ENCODE measurements at places on chromosomes 16 and 17.

DNA sequence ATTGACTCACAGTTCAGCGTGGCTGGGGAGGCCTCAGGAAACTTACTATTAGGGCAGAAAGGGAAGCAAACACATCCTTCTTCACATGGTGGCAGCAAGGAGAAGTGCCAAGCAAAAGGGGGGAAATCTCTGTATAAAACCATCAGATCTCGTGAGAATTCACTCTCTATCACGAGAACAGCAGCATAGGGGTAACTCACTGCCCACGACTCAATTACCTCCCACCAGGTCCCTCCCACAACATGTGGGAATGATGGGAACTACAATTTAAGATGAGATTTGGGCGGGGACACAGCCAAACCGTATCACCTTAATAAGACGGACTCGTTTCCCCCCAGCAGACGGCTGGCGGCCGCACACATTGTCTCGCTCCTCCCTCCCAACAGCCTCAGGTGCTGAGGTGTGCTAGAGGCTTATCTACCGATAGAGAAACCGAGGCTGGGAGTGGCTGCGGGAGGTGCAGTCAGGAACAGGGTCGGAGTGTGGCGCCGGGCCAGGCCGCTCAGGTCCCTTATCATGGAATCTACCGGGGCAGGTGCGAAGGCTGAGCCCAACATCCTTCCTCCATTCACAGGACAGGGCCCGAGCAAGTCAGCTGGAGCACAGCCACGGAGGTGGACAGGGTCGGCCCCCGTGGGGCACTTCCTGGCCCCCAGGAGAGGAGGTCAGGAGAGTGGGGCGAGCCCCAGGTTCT, 4.9 kb upstream of the ZG16B start:
- no peak for DNase-seq

DNA sequence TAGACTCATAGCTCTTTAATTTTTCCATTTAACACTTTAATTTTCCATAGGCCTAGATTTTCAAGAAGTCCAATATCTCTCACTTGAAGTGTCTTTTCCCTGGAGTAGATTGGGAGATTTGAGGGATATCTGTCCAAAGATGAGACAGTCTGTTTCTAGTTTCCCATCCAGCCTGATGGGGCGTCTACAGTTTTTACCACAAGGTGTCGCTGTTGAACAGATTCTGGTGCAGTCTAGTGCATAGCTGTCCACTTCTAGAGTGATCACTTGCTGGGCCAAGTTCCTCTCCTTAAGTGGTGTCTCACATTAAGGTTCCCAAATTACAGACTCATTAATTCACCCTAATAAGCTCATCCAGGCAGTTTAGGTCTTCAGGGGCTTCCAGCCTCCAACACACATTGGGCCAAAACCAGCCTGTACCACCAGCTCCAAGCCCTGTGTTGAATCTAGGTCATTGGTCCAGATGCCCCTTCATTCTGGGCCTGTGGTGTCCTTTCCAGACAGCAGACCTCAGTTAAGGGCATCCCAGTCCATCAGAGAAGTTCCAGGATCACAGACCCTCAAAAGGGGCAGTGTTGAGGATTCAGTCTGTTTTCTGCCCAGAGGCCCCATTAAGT, 9.4 kb downstream of the SNX20 start:
- DNase-seq = peak; percentile 43

DNA sequence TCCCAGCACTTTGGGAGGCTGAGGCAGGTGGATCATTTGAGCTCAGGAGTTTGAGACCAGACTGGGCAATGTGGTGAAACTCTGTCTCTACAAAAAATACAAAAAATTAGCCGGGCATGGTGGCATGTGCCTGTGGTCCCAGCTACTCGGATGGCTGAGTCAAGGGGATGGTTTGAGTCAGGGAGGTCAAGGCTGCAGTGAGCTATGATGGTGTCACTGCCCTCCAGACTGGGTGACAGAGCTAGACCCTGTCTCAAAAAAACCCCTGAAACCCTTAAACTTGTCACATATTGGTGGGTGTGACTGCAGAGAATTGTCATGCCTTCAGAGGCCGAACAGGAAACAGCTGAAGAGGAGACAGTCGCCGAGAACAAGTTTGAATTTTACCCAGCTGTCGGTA, 13.4 kb downstream of the RPTOR start:
- no peak for DNase-seq

- no peak for DNase-seq
Observed at GRCh38 chr17:1742371-1743087, at the start of gene SERPINF2. TSS of gene SERPINF2 (plus strand) at chr17:1742871. CDS start at chr17:1744996, 2,125 bp downstream.

DNA sequence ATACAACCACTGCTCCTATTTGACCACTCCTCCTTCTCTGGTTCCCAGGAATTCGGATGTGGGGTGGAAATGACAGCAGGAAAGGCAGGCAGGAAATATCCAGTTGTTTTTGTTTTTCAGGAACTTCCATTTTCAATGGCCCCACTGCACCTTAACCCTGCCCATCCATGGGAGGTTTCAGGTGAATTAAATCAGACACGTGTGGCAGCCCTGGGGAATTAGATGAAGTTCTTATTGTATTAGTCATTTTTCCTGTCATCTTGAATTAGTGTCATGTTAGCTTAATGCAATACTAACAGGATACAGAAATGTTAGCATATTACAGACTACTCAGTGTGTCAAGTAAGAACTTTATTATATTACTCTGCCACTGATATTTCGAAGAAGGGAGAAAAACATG, 146.4 kb downstream of the CHD9NB start:
- no peak for DNase-seq

DNA sequence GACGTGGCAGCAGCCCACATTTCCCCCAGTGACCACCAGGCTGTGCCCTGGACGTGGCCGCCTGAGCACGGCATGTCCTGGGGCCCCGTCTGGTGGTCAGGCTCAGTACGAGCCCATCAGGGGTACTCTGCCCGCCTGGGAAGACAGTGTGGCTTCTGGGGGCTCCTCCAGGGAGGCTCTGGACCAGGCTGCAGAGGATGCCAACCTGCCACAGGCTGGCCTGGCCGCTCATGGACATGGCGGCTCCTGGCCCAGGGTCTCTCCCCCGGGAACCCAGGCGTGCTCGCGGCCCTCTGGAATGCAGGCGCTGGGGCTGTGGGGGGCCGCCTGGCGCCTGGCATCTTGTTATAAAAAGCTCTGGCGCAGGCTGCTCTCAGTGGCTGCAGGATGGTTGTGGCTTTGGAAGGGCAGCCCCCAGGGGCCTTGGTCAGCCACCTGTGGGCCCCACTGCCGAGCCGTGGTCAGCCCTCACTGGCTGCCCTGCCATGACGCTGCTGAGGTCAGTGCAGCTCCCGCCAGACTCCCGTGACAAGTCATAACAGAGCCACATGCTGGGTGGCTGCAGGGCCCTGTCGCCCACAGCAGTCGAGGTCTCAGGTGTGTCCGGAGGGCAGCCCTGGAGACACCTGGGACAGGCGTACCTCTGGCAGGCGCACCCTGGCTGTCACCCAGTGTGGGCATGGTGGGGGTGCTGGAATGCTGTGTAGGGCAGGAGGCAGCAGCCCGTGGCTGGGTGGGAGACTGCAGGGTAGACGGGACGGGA, 15.0 kb downstream of the CENPX start:
- no peak for DNase-seq

GRCh38 chr17:2090804-2091534, 36.1 kb downstream of the HIC1 start:
- DNase-seq = no peak

DNA sequence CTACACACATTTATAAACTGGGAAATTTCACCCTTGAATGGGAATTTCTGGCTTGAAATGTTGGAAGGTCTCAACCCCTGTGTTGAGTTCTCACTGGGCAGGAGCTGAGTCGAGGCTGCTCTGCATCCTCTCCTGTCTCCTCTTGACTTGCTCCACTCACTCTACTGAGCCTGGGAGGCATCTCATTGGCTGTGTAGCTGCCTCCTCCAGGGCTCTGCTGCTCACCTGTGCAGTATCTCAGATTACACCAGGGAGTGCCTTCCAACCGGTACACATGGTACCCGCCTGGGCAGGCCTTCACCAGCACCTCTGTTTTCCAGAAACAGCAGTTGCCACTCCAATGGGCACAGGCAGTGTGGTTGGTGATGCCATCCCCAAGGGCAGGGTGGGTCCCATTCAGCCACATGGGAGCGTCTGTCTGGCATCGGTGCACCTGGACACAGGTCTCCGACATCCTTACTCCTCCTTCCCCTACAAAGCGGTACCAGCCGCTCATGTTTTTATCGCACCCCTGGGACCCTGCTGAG, 3.7 kb downstream of the GP2 start:
- no peak for DNase-seq

GRCh38 chr17:48211011-48211410, 103.4 kb downstream of the SNX11 start:
- DNase-seq = no peak

DNA sequence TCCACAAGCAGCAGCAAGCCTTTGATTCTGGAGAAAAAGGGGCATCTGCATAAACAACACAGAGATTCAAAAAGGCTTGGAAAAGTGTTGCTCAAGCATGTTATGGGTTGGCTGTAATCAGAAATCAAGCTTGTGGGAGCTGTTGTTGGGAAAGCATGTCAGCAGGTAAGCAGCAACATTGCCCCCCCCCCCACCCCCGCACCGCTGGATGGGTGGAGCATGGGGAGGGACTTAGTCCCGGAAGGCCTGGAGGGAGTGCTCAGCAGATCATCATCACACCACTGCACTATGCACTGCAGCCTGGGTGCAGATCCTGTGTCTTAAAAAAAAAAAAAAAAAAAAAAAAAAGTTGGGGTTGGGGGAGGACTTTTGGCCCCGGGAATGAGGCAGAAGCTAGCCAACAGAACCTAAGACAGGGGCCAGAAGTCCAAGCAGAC, 16.8 kb upstream of the AKAP1 start:
- no peak for DNase-seq

GRCh38 chr17:60766778-60767190, 89.1 kb downstream of the BCAS3 start:
- DNase-seq = no peak

GRCh38 chr17:50207792-50208567, 6.5 kb upstream of the COL1A1 start:
- no peak for DNase-seq

DNA sequence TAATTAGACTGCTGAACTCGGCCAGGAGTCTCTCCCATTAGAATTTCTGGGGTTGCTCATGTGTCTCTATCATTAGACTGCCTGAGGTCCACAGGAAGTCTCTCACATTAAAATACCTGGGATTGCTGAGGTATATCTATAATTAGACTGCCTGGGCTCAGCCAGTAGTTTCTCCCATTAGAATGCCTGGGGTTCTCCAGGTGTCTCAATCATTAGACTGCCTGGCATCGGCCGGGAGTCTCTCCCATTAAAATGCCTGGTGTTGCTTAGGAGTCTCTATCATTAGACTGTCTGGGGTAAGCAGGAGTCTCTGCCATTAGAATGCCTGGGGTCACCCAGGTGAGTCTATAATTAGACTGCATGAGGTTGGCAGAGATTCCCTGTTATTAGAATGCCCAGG, 2233.4 kb downstream of the TP53TG3F start:
- no peak for DNase-seq

- no peak for DNase-seq
Observed at GRCh38 chr16:6016530-6017184, 919.1 kb upstream of the EEF2KMT start.

GRCh38 chr17:74231928-74232907, 18.8 kb downstream of the TTYH2 start:
- no peak for DNase-seq

DNA sequence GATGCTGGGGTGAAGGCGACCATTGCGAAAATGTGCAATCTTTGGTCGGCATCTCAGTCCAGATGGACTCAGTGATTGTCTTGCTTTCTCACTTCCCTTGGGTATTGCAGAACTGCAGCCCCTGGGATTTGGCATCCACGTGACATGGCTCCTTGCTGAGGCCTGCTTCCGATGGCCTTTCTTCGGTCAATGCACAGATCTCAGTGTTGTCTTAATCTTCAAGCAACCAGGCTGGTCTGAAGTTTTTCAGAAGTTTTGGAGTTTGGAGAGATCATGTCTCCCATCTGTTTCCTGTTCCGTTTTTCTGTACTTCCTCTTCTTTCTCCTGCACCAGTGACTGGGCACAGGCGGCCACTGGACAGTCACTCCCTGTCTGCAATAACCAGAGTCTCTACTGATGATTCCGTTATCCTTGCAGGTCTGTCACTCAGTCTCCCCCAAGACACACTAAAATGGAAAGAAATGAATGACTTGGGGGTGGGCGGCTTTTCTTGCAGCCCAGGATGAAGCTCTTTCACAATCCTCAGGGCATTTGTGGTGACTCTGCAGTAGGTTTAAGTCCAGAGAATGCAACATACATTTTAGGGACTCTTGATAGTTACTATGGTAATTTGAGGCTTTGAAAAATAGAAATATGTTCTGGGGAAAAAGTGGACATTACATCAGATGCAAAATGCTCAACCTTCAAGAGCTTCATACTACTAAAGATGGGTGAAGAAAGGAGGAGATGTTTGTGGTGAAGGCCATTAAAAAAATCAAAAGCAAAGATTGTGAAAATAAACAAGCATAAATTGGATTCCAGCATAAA, 106.3 kb upstream of the ZFHX3 start:
- DNase-seq = no peak

DNA sequence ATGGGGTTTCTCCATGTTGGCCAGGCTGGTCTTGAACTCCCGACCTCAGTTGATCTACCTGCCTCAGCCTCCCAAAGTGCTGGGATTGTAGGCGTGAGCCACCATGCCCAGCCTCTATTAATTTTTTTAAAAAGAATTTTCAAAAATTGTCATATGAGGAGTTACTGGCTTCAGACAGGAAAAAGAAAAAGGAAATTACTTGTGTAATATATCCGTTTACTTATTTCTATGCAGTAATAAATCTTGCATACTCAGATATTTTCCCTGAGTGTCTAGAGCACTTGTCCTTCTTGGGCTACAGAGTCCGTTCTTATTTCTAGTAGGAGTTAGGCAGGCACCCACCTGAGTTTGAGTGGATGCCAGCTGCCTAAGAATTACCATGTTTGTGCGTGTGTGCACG, 85.8 kb downstream of the VMP1 start:
- DNase-seq = no peak

DNA sequence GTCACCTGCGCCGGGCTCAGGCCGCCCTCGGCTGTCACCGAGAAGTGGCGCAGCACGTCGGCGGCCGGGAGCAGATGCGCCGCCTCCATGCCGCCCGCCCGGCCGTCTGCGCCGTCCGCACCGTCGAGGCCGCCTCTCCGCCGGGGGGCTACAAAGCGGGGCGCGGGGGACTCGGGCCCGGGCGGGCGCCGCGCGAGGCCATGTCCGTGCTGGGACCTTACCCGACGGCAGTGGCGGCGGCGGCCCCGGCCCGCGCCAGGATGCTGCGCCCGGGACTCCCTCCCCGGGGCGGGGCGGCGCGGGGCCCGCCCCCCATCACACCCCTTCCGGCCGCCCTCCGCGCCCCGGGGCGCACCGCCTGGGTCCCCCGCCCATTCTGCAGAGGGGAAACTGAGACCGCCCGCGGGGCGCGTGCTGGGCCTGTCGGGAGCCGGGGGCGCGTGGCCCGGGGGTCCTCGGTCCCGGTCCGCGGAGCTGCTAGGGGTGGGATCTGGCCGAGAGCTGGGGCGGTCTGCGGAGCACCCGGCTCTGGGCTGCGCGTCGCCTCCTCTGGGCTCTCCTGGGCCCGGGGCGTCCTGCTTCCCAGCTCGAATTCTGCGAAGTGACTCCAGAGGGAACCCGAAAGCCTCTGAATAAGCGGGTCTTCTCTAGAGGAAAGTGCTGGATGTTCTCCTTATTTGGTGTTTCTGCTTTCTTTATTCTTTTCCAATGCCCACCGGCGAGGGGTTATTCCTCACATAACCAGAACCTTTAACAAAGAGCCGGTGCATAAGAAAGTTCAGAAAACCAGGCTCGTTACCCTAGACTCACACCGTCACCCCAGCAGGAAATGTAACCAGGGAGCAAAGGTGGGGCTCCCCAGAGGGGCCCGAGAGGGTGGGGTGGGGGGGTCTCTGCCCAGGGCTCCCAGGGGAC, at the start of gene ATP2A3:
Gene ATP2A3, minus strand, starts transcription at position 235 of the 915 bp plus-strand sequence. Its CDS starts 146 bp downstream, at position 89.
- no peak for DNase-seq
